ENCODE measurements at places on chromosomes 16 and 17. TPM values are rescaled to one million over a fixed set of nuclear protein-coding genes. Genes with fewer than 3 reads are reported as not detected.

The ZNF205 gene
- 11.8 TPM for total RNA-seq

The DNAAF8 gene
- 1.4 TPM for total RNA-seq

The PIPOX gene
- total RNA-seq: 2.6 TPM

The ZNF19 gene
- total RNA-seq: 2.6 TPM

The MT1A gene
- 0.28 TPM for total RNA-seq

The TSNAXIP1 gene
- 1.2 TPM for total RNA-seq

The KRT32 gene
- total RNA-seq: not detected

The KRTAP2-3 gene
- total RNA-seq: not detected

The C1QTNF1 gene
- total RNA-seq: 77.1 TPM
